Effector memory CD8-positive, alpha-beta T cell (primary cell): ENCODE measurements at places on chromosomes 11 and 22.

GRCh38 chr11:57424792-57425564 is 1.9 kb downstream of the SLC43A3 start:
- DNase-seq: peak; percentile 81

- DNase-seq: no peak
Measured at GRCh38 chr11:84019571-84020194, 733.5 kb upstream of the CCDC90B start.

DNA sequence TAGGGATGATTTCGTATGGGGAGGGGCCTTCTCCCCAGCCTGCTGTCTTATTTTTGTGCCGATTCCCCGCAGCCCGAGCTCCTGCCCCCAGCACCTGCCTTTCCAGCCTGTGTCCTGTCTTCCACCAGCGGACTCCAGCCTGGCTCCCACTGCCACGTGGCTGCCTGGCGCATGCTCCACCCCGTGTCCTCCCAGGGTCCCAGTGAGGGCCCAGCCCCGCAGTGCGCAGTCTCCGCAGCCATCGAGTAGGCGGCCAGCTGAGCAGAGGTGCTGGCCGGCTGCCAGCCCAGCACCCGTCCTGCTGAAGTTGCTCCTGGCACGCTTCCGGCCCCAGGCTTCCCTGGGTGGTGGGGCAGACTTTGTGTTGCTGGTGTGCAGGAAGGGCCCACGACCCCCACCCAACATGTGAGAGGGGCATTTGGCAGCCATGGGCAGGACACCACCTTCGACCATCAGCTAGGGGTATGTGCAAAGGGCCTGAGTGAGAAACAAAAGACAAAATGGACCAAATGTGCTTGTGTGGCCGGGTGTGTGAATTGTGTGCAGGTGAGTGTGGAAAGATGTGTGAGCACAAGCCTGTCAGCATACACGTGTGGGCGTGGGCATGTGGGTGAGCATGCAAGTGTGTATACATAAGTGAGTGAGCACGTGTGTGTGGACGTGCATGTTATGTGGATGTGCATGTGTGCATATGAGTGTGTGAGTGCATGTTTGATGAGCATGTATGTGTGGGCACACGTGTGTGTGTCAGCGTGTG is 55.9 kb downstream of the RTN4R start:
- DNase-seq: no peak

GRCh38 chr11:2713661-2714462 is 14.1 kb upstream of the KCNQ1OT1 start:
- no peak for DNase-seq

GRCh38 chr11:108906826-108907225 is 242.0 kb downstream of the DDX10 start:
- no peak for DNase-seq

DNA sequence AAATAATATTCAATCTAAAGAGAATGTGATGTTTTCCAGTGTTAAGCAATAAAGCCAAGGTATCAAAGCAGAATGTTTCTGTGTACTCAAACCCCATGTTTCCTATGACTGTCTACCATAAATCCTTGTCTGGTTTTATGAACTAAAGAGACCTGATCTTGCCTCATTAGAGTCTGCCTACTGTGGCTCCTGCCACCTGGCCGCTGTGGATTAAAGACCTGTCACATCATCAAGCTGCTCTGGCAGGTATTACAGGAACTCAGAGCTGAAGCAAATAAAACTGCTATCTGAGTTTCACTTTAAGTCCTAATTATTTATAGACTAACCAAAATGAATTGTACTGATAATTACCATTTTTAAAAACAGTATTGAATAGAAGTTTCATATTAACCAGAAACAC is 207.8 kb upstream of the CCDC90B start:
- DNase-seq: no peak

GRCh38 chr11:110801328-110801727 is 89.1 kb upstream of the ARHGAP20 start:
- DNase-seq: no peak

DNA sequence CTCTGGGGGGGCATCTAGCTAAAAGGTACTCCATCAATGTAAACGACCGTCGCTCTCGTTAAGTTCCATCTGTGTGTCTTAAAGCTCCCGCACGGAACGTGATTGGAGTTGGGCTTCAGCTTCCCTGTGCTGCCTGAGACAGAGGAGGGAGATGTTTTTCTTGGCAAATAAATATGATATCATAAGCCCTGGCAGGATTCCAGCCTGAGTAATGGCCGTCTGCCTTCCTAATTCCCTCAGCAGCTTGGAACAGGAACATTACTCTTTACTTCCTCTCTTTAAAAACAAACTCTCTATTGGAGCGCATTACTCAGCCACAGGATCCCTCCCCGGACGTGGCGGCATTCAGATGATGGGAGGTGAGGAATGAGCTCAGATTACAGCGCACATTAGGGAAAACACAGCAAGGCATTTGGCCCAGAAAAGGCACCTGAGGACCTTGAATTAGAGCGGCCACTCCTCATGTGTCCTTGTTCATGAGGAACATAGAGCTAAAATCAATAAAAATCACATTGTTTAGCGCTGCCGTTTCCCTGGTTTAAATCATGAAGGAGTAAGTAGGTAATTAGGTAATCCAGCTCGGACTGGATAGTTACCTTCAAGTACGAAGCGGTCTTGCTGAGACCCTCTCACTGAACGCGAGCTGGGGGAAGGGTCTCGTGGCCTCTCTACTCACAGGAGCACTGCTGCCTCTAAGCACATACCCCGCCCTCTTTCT is 230.4 kb downstream of the ST3GAL4 start:
- DNase-seq: no peak
